ENCODE measurements at places on chromosomes 7 and 10. TPM values are rescaled to one million over a fixed set of nuclear protein-coding genes. Genes with fewer than 3 reads are reported as not detected.

Gene TRDMT1
- 3.9 TPM for total RNA-seq

- DNase-seq, result no peak
These were observed 4.4 kb downstream of the CALML3 start for GRCh38 chr10:5528989-5529701.

DNA sequence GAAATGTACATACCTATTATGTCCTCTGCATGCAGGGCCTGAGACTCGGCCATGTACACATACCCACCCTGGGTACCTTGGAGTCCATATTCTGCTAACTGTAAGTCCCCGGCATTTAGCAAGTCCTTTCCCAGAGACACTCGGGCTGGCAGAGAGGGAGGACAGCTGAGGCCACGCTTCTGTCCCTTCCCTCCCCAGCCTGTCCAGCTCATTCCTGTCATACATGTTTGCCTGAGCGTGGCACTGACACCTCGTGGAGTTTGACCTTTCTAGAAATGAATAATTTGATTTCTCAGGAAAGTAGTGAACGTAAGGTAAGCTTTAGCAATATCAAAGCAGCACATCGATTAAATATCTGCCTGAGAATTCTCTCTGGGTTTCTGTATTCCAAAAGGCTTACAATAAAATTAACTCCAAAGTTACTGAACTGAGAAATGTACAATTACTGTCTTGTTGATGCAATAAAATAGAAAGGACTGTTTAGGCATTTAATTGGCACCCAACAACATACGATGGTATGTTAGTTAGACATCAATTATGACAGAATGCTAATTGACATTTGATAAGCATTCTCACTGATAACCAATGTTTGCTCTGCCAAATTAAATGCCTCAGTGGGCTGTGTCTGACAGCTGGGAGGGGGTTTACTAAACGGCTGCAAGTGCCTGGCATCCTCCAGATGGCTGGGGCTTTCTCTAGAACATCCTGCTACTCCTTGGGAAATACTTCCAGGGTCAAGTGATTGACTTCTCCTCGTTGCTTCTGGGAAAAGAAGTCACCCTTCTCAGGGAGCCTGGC, 221.2 kb downstream of the CCSER2 start:
- no peak for DNase-seq

DNA sequence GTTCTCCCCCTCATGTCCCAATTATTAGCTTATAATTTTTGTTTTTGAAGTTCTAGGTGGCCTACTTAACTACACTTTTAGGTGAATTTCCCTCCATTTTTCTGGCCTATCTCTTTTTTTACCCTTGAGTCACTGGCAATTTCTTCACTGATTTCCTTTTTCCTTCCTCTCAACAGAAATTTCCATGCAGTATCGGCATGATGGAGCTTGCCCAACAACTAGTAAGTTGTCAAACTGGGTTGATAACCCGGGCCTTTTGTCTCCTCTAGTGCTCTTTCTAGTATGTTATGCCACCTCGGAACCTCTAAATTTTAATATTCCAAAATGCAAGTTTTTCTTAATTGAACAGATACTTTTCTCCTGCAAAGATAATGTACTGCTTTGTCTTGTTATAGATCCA, 147.1 kb downstream of the MLLT10 start:
- no peak for DNase-seq

DNA sequence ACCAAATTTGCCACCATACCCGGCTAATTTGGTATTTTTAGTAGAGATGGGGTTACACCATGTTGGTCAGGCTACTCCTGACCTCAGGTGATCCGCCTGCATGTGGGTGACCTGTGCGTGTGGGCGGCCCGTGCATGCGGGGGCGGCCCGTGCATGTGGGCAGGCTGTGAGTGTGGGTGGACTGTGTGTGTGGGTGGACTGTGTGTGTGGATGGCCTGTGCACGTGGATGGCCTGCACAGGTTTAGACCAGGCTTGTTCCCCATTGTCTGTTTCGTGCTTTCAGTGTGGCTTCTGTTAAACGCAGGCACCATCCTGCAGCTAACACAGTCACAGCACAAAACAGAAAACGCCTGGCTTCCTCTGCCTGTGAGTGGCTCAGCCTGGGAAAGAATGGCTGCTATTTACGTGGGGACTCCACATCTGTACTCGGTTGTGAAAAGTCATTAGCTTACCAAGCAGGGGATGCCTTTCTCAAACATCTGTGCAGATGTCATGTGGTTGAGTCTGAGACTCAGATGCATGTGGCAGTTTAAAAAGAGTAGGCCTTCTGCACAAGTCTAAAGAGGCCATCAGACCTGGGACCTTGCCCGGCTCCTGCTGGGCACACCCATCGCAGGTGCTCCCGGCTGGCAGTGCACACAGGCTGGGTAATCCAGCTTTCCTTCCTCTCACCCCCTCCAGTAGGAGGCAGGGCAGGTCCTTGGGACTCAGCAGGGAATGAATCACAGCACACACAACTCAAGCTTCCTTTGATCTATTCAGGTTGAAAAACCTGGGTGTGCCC, 91.6 kb downstream of the COBL start:
- DNase-seq, result no peak

All from activated CD4-positive, alpha-beta T cell treated with anti-CD3 and anti-CD28 coated beads, Interleukin-2, amount 10 ng/mL, durations not matched to agents 24 days and 14 days (primary cell).